Large intestine (tissue), 12 donors: ENCODE measurements at places on chromosomes 2 and 18.
A peak's percentile ranks its signal among the peaks of the same experiment; 100 is the strongest.

DNA sequence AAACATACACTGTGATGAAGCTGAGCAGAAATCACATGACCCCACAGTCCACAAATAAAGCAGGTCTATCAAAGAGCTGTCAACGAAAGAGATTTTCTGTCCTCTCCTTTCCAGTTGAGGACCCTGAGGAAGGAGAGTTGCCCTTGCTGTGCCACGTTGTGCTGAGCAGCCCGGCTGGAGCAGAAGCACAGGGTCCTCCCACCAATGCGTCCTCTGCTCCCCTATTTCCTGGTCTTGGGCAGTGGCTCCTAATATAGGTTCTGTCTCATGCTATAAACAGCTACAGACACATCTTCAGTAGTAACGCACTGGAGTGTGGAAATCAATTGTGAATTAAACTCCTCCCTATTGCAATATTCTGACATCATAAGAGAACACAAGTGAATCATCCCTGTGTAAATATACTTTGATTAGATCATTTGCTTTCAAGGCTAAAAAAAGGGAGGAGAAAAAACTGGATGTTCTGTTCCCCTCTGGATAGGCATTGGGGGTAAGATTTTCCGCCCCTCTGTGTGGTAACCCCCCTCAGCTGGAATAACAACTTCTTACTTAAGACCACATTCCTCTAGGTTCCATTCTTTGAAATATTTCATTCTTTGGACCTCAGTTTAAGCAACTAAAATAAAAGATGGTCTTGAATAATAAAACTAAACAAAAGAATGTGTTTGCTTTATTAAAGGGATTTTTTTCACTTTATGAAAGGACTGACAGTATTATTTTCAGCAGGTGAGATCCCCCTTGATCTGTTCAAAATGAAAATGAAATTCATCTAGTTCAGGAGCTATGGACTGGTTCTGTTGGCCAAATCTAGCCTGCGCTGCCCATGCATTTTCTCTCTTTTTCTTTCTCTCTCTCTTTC is 8.3 kb upstream of the RHOB start:
- DNase-seq, result peak; percentile 30

GRCh38 chr18:51603551-51603950 is 406.1 kb upstream of the MEX3C start:
- DNase-seq, result no peak

DNA sequence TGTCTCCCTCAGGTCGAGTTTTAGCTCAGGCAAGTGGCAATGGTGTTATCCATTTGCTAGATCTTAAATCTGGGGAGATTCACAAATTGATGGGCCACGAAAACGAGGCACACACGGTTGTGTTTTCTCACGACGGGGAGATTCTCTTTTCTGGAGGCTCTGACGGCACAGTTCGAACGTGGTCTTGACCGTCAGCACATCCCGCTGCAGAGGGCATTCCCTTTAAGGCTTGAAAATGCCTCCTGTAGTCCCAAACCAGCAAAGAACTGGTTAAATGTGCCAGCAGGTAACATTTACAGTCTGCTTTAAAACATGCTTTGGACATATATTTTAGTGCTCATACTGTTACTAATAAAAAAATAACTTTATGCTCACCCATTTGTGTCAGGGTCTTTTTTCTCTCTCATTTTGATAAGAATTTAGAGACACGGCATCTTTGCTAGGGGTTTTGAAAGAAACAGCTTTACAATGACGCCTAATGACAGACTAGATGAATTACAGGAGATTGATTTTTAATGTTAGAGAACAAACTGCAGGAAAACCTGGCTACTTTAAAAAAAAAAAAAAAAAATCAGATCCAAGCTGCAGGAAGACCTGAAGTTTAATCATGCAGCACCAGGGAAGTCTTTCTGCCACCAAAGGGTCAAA is 602 bp upstream of the VWC2L start:
- no peak for DNase-seq

DNA sequence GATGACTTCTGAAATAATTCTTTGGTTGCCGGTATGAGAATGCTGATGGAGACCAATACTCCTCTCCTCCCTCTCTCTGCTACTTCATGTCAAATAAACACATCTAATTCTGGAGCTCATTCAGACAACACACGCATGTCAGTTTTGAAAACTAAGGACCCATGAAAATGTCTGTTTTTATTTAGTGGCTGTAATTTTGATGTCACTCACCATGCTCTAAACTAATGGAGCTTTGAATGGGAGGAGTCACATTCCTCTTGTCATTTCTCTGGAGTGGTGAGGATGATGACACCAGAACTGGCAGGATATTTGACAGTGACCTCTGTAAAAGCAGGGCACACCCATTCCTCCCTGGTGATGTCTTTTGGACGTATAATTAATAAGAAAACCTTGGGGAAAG is 163.0 kb downstream of the PHLPP1 start:
- no peak for DNase-seq

DNA sequence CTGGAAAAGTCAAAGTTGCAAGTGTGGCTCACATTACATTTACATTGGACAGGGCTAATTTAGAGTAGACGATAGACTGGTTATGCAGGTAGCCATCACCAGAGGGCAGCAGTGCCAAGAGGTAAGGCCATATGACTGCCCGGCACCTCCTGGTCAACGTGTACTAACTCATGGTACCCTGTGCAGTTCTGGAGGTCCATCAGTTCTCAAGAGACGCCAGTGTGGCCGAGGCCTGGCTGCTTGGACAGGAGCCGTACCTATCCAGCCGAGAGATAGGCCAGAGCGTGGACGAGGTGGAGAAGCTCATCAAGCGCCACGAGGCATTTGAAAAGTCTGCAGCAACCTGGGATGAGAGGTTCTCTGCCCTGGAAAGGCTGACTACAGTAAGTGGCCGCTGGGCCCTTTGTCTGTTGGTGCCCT is 65.8 kb upstream of the EML6 start:
- DNase-seq, result no peak
